ENCODE measurements at places on chromosomes 6 and 20.

DNA sequence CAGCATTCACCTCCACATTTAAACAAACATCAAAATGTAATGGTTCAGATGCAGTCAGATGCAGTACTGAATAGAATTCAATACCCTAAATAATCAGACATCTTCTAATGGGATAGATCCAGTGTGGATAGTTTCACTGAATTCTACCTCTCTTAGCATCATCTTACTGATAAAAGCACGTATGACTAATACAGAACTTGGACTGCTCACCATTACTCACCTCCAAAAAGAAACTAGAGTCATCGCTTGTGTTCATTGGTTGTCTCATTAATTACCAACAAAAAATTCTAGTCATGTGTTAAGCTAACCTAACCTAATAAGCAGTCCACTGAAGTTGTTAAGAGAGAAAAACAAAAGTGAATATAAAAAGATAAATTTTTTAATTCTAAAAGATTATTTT is 165.9 kb upstream of the IRAK1BP1 start:
- DNase-seq = no peak

- no peak for DNase-seq
These were observed 94.5 kb upstream of the SULF2 start for GRCh38 chr20:47879771-47880170.

DNA sequence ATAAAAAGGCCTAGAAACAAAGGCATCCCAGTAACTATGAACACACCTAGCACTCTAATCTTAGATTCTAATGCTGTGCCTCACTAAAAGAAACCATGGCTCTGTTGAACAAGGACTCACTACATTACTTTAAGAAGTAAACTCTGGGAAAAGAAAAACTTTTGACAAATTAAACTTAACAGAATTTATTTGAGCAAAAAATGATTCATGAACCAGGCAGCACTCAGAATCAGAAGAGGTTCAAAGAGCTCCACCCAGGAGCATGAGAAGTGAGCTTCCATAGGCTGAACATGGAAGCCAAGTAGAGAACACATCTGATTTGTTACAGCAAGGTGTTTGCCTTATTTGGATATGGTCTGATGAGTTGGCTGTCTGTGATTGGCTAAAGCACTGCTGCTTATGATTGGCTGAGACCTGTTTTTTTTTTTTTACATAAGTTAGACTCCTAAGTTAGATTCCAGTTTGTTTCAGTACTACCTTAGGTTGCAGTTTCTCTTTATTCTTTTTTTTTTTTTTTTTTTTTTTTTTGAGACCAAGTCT is 343.6 kb upstream of the SASH1 start:
- DNase-seq = no peak

DNA sequence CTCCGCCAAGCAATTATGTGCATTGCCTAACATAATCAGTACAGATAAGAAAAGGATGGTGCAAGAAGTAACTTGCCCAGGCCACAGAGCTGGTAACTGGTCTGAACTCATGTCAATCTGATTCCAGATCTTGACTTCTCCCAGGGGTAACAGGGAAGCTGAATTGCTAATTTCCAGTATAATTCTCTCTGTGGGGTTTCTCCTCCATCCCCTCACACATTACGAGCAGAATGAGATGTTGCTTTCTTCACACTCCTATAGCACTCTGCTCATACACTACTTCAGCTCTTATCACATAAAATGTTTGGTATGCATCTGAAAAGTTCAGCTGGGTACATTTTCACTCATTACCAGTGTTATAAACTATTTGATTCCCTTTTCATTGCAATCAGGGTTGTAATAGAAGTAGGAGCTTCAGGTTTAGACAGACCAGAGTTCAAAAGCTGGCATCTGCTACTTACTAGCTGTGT is 24.0 kb upstream of the LRRC1 start:
- no peak for DNase-seq

GRCh38 chr6:47290124-47290834 is 19.4 kb downstream of the TNFRSF21 start:
- no peak for DNase-seq

DNA sequence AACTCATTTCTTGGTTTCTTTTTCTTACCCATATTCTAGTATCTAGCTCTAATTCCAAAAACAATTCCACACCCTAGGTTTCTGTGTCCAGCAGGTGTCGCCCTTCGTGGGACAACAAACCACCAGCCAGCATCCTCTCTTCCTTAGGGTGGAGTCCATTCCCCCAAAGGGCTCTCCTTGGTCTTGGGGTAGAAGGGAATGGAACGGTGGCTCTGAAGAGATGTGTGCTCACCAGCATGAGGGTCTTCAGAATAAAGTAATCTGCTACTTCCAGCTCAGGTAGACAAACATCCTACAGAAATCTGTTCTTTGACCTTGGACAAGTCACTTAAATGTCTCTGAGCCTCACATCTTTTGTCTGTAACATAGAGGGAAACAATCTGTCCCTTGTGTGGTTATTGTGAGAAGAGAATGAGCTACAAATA is 7.2 kb downstream of the HLA-DMB start:
- DNase-seq = peak; percentile 94

- no peak for DNase-seq
These were observed 217.8 kb downstream of the ANKRD60 start for GRCh38 chr20:58010666-58011065.

GRCh38 chr6:137877113-137877512 is 10.1 kb downstream of the TNFAIP3 start:
- DNase-seq = no peak

DNA sequence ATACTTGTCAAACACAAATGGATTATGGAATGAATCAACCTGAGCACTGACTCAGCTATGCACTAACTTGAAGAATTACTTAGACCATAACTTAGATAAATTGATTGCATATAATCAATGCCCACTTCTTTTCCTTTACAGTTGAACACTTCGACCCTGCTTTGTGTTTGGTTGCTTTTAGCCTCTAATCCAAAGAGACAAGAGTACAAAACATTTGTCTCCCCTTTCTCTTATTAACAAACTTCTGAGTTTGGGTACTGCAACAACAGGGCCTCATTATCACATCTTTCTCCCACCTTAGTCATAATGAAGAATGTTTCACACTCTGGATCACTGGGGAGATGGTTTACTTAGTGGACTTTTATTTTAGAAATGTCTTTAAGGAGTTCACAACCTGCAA is 2.6 kb upstream of the TAAR6 start:
- DNase-seq = no peak

- DNase-seq = no peak
These were observed 38.8 kb downstream of the PPARD start for GRCh38 chr6:35381132-35381531.

DNA sequence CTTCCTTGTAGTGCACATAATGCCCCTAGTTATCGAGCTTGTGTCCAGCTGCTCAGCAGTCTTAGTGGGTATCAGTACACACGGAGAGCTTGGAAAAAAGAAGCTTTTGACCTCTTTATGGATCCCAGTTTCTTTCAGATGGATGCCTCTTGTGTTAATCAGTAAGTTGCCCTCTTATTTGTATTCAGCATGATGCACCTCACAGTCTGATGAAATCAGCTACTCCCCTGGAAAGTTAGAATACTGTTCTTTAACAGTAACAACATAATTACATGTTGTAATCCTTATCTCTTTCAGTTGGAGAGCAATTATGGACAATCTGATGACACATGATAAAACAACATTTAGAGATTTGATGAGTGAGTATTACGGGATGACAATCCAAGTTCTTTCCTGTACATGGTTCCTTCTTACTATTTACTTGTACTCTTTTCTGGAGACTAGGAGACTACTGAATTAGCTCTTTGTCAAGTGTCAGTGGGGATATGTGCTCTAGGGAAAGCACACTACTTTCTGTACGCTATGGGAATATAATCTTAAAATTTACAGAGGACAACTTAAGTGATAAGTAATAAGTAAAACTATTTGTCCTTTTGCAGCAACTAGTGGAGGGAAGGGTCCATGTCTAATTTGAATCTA is 39.1 kb downstream of the PGM3 start:
- DNase-seq = no peak

DNA sequence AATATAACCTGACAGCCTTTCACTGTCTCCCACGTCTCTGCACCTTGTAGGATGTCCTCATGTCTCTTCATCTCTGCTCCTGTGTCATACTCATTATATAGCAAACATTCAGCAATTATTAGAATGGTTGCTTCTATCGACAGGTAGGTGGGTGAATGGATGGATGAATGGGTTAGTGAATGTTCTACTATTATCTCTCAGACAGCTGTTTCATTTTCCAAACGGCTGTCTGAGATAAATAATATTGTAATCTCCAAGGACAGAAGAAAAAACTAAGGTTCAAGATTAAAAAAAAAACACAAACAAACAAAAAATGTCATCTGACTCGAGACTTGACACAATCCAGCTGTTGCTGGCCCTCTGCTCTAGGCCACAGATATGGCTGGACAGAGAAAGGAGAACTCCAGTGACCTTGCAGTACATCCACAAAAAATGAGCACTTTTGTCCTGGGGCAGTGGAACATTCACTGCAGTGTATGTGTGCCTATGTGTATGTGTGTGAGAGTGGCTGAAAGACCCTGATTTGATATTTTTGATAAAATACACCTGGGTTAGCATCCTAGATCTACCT is 2.1 kb downstream of the HNF4A start:
- no peak for DNase-seq

DNA sequence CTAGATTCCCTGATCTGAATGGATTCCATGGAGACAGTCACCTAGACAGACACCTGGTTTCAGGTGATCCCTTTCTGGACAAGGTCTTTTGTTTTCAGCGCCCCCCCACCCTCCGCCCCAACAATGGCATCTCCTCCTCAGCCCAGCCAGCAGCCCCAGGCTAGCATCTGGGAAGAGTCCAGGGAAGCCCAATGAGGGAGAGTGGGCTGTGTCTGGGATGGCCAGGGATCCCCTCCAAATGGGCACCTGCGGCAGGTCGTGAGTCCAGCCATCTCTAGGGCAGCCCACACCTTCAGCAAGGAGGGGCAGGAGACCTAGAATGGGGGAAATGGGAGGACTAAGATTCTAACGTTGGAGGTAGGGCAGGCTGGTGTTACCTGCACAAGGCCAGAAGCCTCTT is 1.2 kb upstream of the SLC24A3 start:
- no peak for DNase-seq

GRCh38 chr6:44342052-44342451 is 398 bp upstream of the SPATS1 start:
- no peak for DNase-seq

All from Peyer's patch (tissue), 4 donors.